ENCODE measurements at places on chromosomes 5 and 9.
A peak's percentile ranks its signal among the peaks of the same experiment; 100 is the strongest.

GRCh38 chr9:23477908-23478307, 348.1 kb downstream of the ELAVL2 start:
- ATAC-seq = no peak

- ATAC-seq = peak; percentile 18
Observed at GRCh38 chr5:159098603-159099436, 896 bp downstream of the EBF1 start.

DNA sequence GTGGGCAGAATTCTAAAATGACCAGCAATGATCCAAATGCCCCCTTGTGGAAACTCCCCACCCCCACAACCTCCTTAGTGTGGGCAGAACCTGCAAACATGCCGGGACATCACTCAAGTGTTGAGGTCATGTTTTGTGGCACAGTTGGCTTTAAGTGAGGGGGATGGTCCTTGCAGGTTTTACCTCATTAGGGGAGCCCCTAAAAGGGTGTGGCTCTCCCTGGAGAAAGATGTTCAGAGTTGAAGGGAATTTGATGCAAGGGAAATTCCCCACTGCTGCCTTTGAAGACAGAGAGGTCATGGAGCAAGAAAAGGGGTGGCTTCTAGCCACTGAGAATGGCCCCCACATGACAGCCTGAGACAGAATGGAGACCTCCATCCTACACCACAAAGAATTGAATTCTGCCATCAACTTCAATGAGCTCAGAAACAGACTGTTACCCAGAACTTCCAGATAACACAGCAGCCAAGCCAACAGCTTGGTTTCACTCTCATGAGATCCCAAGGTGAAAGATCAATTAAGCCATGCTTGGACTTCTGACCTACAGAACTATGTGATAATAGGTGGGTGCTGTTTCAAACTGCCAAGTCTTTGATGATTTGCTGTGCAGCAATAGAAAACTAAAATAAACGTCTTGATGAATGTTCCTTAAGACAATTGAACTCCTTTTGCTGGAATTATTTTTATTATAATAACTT, 103.4 kb downstream of the MED10 start:
- ATAC-seq = no peak

- peak; percentile 97 for ATAC-seq
Observed at GRCh38 chr5:133952729-133953567, 15.5 kb downstream of the C5orf15 start.

DNA sequence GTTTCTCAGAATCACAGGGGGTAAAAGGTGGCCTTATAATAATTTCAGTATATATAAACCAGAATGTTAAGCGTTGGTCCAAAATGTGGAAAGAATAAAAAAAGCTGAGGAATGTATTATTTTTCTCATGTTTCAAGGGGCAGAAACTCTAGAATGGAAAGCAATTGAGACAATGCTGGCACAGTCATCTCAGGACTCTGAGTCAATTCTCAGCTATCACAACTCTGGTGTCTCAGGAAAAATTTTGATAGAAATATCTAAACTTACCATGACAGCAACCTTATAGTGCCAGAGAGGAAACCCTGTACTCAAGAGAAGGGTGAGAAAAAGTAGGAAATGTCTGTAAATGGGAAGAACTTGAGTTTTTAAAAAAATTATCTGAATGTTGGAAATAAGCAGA, 1189.4 kb upstream of the NUDT12 start:
- ATAC-seq = no peak

GRCh38 chr9:84107995-84108394, 127.4 kb downstream of the RMI1 start:
- ATAC-seq = no peak

DNA sequence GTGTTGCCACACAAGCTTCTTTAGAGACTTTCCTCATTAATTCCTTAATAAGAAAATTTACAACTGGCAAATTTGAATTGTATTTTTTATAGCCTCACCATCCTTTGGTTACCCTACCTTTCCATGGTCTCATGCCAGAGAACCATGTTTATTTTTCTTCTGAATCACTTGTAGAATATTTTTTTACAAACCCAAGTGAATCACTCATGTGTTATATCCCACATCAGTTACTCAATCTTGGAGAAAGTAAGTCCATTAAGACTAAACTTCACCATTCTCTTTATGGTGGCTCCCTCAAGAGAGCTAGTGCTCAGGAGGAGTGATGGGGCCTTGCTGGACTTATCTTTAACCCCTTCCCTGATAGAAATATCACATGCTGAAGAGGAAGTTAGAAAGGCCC, 128.9 kb downstream of the SUSD1 start:
- ATAC-seq = no peak

DNA sequence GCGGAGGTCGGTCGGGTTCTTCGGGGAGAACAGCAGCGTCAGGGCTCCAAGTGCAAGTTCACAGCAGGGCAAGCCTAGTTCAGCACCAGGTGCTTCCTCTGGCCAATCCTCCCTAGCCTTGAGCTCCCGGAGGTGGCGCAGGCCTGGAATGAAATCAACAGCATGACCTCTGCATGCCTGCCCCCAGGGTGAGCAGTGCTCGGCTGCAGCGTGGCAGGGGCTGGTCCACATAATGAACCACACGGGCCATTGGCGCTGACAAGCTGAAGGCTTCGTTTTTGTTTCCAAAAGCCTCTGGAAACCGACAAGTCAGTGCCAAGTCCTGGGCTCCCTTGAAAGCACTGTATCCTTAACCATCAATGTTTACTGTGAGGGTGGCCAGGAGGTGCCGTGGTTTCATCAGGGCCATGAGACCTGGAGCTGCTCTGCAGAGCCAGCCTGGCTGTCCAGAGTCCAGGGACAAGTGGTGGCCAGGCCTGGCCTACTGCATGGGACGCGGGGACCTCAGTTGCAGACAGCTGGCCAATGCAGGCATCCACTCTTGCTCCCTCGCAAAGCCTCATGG, 2.1 kb upstream of the INPP5E start:
- ATAC-seq = no peak

DNA sequence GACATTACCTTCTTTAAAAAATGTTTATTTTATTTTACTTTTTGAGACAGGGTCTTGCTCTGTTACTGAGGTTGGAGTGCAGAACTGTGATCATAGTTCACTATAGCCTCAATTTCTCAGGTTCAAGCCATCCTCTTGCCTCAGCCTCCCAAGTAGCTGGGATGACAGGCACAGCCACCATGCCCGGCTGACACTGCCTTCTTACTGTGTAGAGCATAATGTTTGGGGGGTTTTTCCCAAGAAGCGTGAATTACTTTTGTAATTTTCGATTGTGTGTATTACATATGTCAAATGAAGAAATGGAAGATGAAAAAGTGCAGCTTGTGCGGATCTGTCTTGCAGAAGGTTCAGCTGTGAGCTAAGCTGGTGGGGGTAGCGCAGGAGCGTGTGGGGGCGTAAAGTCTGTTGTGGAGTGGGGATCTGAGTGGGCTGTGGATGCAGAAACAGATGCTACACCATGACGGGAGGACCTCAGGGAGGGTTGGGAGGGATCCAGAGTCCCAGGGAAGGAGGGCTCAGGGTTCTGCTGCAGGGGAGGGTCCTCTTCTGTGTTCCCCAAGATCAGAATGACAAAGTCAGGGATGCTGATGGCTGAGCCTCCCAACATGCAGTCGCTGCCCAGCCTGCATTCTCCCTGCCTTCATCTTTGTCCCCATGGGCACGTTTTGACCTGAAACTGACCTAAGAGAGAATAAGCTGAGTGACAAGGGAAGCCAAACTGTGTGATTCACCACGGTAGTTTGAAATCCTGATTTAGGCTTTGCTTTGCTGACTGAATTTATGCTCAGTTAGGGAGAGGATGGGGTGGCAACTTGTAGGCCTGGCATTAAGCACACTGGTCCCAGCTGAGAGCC, 6.8 kb upstream of the ANKRD33B start:
- ATAC-seq = no peak

GRCh38 chr9:35686222-35687203, 3.2 kb downstream of the TPM2 start:
- peak; percentile 9 for ATAC-seq

GRCh38 chr9:121990600-121991306, 102.4 kb downstream of the TTLL11 start:
- ATAC-seq = peak; percentile 31

- no peak for ATAC-seq
Observed at GRCh38 chr5:181218795-181219124, 4.3 kb upstream of the TRIM41 start.

DNA sequence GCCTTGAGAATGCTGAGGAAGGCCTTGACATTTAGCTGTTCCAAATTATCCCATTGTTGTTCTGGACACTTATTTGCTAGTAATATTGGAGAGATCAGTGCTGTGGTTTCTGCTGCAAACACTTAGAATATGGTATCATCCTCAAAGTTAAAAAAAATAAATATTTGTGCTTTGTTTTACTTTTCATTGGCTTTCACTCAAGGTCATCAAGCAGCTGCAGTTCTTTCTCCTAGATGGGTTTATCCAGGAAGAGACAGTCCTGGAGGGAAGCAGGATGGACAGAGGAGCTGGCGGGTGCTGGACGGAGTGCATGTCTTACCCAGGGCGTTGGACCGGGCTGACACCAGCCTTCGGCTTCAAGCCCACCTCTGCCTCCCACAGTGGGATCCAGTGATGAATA, 193.6 kb downstream of the MTRR start:
- no peak for ATAC-seq

- no peak for ATAC-seq
Observed at GRCh38 chr9:133976887-133977286, 15.2 kb downstream of the VAV2 start.

DNA sequence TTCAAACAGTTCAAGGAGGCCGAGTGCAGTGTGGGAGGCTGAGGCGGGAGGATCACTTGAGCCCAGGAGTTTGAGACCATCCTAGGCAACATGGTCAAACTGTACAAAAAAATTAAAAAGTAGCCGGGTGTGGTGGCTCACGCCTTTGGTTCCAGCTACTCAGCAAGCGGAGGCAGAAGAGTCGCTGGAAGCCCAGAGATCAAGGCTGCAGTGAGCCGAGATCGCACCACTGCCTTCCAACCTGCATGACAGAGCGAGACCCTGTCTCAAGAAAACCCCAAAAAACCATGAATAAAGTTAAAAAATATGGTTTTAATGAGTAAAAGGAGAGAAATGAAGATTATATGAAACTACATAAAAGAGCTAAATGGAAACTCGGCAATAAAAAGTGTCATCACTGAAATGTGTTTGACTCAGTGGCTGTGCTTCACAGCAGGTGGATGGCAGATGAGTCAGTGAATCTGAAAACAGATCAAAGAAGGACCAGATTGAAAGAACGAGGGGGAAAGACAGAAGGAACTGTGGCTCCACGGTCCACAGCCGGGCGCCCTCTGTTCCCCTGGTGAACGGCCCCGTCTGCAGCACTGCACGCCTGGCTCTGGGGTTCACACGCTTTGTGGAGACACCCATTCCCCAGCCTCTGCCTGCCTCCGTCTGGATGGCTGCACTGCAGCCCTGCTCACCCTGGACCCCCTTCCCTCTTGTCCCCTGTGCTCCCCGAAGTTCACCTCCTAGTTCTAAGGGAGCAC, 25.1 kb downstream of the EXD3 start:
- ATAC-seq = no peak

- ATAC-seq = peak; percentile 43
Observed at GRCh38 chr5:72377910-72378638, 57.9 kb downstream of the PTCD2 start.

DNA sequence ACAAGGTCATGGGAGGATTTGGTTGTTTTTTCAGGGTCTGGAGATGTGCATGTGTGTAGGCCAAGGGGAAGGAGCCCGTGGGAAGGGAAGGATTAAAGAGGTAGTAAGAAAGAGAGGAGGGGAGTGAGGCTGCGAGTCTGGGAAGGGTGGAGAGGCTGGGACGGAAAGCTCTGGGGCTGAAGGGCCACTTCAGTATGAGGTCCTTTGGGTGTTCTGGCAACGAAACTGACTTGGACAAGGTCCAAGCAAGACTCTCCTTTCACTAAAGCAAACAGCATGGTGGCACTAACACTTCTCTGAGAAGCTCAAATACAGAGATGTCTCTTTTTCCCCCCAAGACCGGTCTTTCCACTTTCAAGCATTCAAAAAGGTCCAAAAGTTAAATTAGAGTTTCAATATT, 394.5 kb downstream of the ARHGEF28 start:
- ATAC-seq = no peak

DNA sequence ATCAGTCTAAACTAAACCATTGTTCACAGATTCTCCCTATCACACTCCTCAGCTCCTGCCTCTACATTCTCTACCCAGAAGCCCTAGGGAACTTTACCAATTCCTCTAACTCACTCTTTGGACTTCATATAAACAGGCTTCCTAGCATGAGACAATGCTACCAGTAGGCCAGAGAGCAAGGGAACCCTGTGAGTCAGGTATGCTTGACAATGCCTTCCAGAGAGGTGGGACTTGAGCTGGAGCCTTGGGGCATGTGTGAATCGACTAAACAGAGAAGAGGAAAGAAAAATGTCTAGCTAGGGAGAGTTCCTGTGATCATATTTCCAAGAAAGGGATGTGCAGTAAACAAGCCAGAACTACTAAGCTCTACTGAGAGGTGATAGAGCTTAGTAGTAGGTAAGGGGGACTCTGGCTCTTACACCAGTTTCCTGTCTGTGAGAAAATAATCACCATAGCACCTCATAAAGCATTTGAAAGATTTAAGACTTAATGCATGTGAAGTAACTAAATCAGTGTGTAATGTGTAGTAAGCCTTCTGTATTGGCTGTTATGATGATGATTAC, 6.4 kb upstream of the RFK start:
- peak; percentile 41 for ATAC-seq

DNA sequence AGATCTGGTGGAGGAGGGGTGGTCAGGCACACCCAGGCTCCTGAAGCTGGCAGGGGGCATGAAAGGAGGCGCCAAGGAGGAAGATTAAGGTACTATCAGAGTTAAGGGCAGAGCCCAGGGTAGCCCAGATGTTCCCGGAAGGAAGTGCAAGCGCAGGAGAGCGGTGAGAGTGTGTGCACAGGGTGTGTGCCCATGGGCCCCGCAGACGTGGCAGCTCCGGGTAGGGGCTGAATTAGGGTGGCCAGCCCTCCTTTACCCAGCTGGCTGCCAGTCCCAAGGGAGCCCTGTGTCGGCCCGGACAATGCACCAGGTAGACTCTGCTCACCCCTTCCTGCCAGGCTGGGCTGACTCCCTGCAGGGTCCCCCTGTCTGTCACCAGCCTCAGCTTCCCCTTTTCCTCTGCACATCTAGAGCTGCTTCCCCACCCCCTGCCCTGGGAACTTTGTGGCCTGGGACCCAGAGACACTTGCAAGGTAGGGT, at the start of gene SMIM33:
Gene SMIM33 (plus strand): TSS at position 184 of the 480 bp plus-strand sequence. CDS start 118 bp downstream, at position 302.
- no peak for ATAC-seq

- ATAC-seq = no peak
Observed at GRCh38 chr9:124894035-124894740, 32.3 kb downstream of the ARPC5L start.

DNA sequence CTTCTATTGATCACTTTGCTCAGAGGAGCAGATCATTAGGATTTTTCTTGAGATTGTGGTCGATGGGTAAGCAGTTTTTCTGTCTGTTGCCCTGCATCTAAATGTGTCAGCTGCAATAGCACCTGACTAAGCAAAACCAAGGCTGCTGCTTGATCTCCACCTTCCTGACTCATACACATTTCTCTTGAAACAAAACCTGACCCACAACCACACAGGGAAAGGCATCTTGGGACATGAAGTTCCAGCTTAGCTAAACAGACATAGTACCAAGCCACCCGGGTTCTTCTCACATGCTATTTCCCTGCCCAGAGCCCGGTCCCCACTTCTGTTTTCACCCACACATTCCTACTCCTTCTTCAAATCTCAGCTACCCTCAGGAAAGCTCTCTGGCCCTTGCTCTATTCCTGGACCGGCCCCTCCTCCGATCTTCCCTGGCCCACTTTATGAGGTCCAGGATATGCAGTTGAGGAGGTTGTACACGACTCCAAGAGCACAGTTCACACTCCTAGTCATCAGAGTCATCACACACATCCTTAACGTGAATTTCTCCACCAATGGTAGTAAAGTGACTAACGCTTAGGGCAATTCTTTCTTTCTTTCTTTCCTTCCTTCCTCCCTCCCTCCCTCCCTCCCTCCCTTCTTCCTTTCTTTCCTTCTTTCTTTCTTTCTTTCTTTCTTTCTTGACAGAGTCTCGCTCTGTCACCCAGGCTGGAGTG, 16.0 kb upstream of the ZBTB43 start:
- ATAC-seq = no peak
